Muscle of back (tissue), 13 donors: ENCODE measurements at places on chromosomes 3 and 15.

- DNase-seq, result no peak
These were observed 1.0 kb downstream of the LEKR1 start for GRCh38 chr3:156826896-156827882.

GRCh38 chr15:31974855-31975829 is 55.2 kb upstream of the CHRNA7 start:
- peak; percentile 29 for DNase-seq

- DNase-seq, result no peak
These were observed 56.9 kb upstream of the FOXP1 start for GRCh38 chr3:71640331-71640983.

DNA sequence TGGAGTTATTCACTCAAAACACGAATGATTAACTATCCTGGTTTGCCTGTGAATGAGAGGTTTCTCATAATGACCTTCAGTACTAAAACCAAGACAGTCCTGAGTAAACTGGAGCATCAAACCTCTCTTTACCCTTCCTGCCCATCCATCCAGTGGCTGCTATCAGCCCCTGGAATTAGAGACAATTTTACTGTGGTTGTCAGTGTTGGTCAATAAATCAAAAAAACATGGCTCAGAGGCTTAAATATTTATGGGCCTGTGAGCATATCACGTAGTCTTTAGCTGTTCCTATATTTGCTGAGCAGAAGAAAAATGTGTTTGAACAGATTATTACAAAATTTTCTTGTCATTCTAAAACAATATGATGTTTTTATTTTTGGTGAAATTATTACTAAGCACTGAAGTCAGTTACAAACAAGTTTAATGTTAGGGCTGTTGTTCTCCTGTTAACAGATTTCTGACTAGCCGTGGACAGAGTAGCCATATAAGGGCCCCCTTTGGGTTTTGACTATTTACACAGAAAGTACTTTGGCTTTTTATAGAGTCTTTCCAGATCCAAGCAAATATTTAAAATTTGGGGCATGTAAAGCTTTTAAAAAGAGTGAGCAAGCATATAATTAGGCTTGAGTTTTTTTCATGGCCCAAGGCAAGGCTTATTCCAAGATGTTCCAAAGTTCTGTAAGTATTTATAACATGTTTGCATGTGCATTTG is 580.9 kb downstream of the DIPK2A start:
- DNase-seq, result no peak

DNA sequence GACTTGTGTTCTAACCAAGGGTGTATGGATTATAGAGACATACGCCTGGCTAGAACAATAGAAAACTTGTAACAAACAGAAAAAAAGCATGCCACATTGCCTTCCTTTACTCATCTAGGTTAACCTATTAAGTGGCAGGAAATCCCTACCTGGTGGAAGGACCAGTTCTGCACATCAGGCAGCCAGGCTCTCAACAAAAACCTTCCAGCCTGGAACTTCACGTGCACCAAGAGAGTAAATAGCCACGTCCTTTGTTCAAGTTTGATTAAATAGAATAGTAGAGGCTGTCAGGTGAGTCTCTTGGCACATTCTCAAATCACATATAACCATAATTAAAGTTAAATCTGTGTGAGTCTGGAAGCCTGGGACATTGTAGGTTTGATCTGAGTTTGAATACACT is 85.0 kb upstream of the DPH6 start:
- no peak for DNase-seq

DNA sequence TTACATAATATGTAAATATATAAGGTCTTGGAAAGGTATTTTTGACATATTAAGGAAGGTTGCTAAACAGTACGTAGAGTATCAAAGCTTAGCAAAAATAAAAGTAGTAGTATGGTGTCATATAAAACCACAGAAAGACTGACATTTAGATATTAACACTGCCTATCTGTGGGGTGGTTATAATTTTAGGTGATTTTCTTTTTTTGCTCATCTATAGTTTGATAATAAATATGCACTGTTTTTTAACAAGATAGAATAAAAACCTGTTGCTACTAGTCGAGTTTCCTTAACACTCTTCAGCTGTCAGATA is 40.7 kb downstream of the ETV5 start:
- DNase-seq, result no peak

GRCh38 chr3:168801794-168802193 is 706.1 kb upstream of the GOLIM4 start:
- DNase-seq, result peak; percentile 69

DNA sequence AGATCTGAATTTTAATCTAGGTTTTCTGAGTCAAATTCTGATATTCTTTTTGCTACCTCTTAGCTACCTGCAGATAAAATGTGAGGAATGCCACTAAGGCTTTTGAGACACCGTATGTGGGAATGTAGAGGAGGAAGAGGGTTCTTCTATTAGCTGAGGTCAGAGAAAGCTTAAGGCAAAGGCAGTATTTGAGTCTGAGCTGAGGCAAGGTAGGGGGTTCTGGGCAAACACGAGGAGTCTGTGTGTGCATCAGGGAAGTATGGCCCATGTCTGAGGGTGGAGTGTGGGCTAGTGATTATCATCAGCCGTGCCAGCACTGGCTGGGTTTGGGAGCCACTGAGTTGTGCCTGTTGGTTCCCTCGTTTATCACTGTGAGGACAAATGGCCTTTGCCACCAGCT is 181.1 kb downstream of the SOX2 start:
- DNase-seq, result no peak

GRCh38 chr15:78236491-78236890 is 2.1 kb upstream of the ACSBG1 start:
- DNase-seq, result no peak

DNA sequence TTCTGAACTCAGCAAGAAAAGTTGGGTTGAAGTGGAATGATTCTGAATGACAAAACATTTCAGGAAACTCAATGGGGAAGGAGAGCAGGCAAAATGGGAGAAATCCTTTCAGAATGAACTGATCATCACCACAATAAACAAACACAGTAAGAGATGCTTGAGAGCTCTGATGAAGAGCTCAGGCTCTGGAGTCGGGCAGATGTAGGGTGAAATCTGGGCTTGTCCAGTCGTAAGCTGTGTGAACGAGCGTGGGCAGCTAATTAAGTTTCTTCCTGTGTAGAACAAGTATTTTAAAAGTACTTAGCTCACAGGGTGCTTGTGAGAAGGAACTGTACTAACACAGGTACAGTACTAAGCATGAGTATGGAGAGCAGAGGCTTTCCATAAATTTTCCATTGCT is 406.2 kb downstream of the FOXP1 start:
- DNase-seq, result no peak
